Calu3 (cell line): ENCODE measurements at places on chromosomes 3 and 15. TPM values are rescaled to one million over a fixed set of nuclear protein-coding genes. Genes with fewer than 3 reads are reported as not detected.

Gene CYFIP1
- 53.7 and 60.1 TPM in 2 replicates for total RNA-seq

GRCh38 chr15:69615736-69616135 lies 163.1 kb downstream of the RPLP1 start:
- no peak for DNase-seq

Gene CAND2
- total RNA-seq: not detected in 2 replicates

GRCh38 chr15:101294731-101295606 lies at the start of gene SNRPA1:
Gene SNRPA1, minus strand, starts transcription at chr15:101295248. Its CDS starts 70 bp downstream, at chr15:101295178.
- peak; percentile 99 for DNase-seq

Gene PDZRN3
- not detected in 2 replicates for total RNA-seq

DNA sequence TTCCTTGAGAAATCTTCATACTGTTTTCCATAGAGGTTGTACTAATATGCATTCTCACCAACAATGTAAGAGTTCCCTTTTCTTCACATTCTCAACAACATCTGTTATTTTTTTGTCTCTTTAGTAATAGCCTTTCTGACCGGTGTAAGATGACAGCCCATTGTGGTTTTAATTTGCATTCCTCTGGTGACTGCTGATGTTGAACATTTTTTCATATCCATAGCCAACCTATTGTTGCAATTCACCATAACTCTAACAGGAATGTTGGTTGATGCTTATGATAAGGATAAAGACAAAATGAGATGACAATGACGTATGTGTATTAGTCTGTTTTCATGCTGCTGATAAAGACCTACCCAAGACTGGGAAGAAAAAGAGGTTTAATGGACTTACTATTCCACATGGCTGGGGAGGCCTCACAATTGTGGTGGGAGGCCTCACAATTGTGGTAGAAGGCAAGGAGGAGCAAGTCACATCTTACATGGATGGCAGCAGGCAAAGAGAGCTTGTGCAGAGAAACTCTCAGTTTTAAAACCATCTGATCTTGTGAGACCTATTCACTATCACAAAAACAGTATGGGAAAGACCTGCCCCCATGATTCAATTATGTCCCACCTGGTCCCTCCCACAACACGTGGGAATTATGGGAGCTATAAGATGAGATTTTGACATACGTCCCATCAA lies 37.6 kb upstream of the RHCG start:
- no peak for DNase-seq

Gene SAMMSON
- not detected in 2 replicates for total RNA-seq
